Adrenal gland (tissue), 19 donors: ENCODE measurements at places on chromosomes 12 and 14. TPM values are rescaled to one million over a fixed set of nuclear protein-coding genes. Genes with fewer than 3 reads are reported as not detected.

Gene ARHGEF40
- 148 TPM for polyA plus RNA-seq

Gene OAS2
- polyA plus RNA-seq: 9.5 TPM

Gene EMP1
- polyA plus RNA-seq: 61.4 TPM

Gene SLC2A3
- 19.5 TPM for polyA plus RNA-seq

Gene OR4E2
- not detected for polyA plus RNA-seq

Gene CDKN1B
- polyA plus RNA-seq: 80.3 TPM

Gene HPD
- polyA plus RNA-seq: 7.9 TPM

Gene INSM2
- 0.03 TPM for polyA plus RNA-seq

Gene CCND2
- 47.4 TPM for polyA plus RNA-seq

Gene KCNK13
- polyA plus RNA-seq: 0.34 TPM

Gene PTCSC3
- polyA plus RNA-seq: not detected

Gene TAS2R20
- polyA plus RNA-seq: 0.17 TPM

Gene TSPAN8
- 7.0 TPM for polyA plus RNA-seq

Gene PTPRB
- 8.5 TPM for polyA plus RNA-seq

Gene TMTC1
- polyA plus RNA-seq: 5.1 TPM

Gene TCL1B
- polyA plus RNA-seq: not detected

Gene KRT80
- 2.5 TPM for polyA plus RNA-seq
